ENCODE measurements at places on chromosomes 11 and 22. TPM values are rescaled to one million over a fixed set of nuclear protein-coding genes. Genes with fewer than 3 reads are reported as not detected.

GRCh38 chr11:41301023-41301422, 158.4 kb downstream of the LRRC4C start:
- no peak for DNase-seq

PATE4 gene
- total RNA-seq: not detected

SCGB2A2 gene
- not detected for total RNA-seq

BIK gene
- total RNA-seq: not detected

GRCh38 chr11:126736682-126737572, 263.6 kb downstream of the KIRREL3 start:
- DNase-seq: no peak

LRFN4 gene
- 24.5 TPM for total RNA-seq

- DNase-seq: no peak
Observed at GRCh38 chr11:131099746-131100145, 183.5 kb upstream of the SNX19 start.

LINC01488 gene
- total RNA-seq: 0.19 TPM

GRCh38 chr11:4890279-4890678, 8.6 kb downstream of the OR51T1 start:
- no peak for DNase-seq

GRCh38 chr11:120112174-120112796, 25.6 kb downstream of the TRIM29 start:
- DNase-seq: no peak

KCNJ1 gene
- total RNA-seq: not detected

DNA sequence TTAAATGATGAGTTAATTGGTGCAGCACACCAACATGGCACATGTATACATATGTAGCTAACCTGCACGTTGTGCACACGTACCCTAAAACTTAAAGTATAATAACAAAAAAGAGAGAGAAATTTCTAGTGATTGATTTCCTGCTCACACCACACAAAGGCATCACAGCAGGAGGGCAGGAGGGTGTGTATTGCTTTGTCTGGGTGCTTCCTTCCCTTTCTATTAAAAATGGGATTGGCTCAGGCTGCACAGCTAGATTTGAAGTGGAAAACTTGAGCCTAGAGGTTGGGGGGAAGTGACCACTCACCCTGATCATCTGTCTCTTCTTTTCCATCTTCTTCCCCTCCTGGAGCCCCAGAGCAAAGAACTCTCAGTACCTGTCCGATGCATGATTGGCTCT, 944 bp upstream of the SCGB1D2 start:
- no peak for DNase-seq
